Kidney (tissue), 22 donors: ENCODE measurements at places on chromosomes 3 and 15. TPM values are rescaled to one million over a fixed set of nuclear protein-coding genes. Genes with fewer than 3 reads are reported as not detected.

GRCh38 chr3:119677641-119677934 is 382 bp upstream of the COX17 start:
- DNase-seq: no peak

- DNase-seq: no peak
Measured at GRCh38 chr15:90200534-90201129, 498 bp upstream of the SEMA4B start.

GRCh38 chr3:136949708-136950107 is 8.1 kb upstream of the IL20RB start:
- DNase-seq: no peak

- no peak for DNase-seq
Measured at GRCh38 chr3:143331350-143331749, 211.8 kb downstream of the CHST2 start.

GRCh38 chr15:90079619-90080457 is 22.4 kb downstream of the IDH2 start:
- DNase-seq: no peak

TCAIM gene
- 30.4 TPM for total RNA-seq
